DMS153 (cell line): ENCODE measurements at places on chromosomes 13 and 19.

GRCh38 chr13:43776006-43776405 is 10.8 kb downstream of the ENOX1 start:
- DNase-seq = no peak

DNA sequence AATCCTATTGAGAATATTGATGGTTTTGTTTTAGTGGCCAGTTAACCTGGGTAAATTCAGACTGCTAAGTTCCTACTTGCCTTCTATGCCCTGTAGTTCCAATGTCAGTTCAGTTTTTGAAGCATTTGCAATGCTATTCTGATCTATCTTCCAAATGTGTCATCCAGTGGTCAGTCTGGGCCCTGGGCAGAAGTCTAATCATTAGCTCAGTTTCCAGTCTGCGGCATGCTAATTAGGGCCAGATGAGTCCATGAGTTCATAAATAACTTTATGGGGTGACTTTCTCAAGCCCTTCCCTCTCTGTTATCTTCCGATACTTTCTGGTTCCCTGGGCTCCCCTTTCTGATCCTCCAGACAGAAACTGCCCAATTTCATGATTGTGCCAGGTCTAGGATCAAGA is 32.7 kb downstream of the FAM187B start:
- no peak for DNase-seq

- no peak for DNase-seq
Measured at GRCh38 chr13:85544756-85545155, 254.5 kb downstream of the SLITRK6 start.

GRCh38 chr19:45047188-45047797 is 8.4 kb downstream of the CLASRP start:
- DNase-seq = no peak

- no peak for DNase-seq
Measured at GRCh38 chr19:2549701-2550191, 73.8 kb downstream of the GADD45B start.

DNA sequence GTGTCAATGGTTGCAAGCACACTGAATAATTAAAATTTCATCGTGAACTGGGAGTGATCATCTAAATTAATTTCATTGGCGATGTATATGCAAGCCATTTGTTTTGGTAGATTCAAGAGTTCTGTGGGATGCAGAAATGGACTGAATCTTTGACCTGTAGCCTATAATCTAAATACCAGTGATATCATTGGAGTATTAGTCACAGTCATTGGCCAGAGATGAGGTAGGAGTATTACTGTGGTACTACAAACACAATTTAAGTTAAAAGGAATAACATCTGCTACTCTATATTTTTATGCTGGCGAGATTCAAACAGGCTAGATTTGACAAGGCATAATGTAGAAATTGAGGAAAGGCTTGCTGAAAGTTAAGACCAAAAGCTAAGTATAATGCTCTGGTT is 14.0 kb downstream of the FRY start:
- no peak for DNase-seq

DNA sequence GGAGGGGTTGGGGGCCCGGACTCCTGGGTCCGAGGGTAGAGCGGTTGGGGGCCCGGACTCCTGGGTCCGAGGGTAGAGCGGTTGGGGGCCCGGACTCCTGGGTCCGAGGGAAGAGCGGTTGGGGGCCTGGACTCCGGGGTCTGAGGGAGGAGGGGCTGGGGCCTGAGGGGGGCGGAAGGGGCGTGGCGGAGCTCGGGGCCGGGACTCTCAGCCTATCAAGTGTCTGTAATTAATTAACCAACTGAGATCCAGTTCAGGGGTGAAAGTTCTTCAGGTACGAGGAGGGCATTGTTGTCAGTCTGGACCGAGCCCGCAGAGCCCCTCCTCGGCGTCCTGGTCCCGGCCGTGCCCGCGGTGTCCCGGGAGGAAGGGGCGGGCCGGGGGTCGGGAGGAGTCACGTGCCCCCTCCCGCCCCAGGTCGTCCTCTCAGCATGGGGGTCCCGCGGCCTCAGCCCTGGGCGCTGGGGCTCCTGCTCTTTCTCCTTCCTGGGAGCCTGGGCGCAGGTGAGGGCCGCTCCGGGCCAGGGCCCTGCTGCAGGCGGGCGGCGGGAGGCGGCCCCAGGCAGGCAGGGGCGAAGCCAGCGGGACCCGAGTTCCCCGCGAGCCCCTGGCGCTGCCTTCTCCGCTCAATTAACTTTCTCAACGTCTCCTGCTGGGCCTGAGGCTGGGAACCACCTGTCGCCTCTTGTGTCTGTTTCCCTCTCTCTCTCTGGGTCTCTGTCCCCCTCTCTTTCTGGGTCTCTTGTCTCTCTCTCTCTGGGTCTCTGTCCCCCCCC is 697 bp downstream of the FCGRT start:
- DNase-seq = no peak

DNA sequence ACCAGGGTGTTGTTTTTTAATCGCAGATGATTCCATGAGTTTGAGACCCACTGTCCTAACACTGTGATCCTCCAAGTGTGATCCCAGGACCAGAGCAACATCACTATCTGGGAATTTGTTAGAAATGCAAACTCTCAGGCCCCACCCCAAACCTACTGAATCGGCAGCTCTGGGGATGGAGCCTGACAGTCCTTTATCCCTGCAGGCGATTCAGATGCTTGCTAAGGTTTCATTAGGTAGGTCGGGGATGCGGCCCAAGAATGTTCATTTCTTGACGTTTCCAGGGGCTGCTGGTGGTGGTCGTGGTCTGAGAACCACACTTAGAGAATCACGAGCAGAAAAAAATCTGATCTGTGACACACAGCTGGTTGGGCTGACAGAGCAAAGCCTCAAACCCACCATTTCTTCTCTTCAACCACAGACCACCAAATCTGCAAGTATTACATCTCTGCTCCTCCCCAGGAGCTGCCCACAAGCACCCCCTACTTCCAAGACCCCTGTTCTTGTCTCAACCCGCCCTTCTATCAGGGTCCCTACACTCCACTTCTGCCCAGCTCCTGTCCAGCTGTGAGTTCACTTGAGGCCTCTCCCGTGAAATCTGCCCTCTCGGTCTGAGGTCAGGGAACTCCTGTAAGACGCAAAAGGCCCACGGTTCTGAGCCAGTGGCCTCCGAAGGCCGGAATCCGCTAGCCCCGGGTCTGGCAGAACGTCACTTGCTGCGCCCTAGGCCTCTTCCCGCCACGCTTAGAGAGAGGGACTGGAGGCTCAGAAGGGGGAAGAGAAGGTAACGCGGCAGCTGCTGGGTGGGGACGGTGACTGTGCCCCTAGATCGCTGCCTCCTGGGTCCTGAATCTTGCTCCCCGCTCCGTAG is 1.1 kb upstream of the FARP1 start:
- DNase-seq = peak; percentile 32

GRCh38 chr19:18778826-18779495 is 12.1 kb downstream of the COMP start:
- DNase-seq = no peak

GRCh38 chr13:100306434-100306999 is 217.6 kb downstream of the PCCA start:
- no peak for DNase-seq

DNA sequence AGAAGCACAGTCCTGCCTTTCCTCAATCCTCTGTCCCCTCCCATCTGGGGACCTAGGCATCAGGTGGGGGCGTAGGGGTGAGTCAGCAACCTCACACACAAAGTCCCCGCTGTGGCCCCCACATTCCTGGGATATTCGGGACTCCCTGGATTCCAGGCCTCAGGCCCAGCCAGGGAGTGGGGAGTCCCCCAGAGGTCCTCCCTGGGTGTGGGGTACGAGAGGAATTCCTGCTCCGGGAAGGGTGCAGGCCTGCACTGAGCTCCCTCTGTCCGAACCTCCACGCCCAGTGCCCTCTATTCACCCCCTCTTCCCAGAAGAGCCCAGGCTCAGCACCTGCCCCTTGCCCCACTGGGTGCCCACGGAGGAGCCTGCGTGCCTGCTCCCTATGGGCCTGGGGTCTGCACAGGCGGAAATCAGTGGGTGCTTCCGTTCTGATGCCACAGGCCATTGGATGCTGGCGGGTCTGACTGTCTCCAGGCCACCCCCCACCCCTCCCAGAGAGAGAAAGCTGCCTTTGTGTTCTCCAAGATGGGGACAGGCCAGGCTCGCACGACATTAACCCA is 3.4 kb downstream of the CADM4 start:
- DNase-seq = no peak

- DNase-seq = no peak
Measured at GRCh38 chr13:99056381-99057014, 78.6 kb upstream of the DOCK9 start.

DNA sequence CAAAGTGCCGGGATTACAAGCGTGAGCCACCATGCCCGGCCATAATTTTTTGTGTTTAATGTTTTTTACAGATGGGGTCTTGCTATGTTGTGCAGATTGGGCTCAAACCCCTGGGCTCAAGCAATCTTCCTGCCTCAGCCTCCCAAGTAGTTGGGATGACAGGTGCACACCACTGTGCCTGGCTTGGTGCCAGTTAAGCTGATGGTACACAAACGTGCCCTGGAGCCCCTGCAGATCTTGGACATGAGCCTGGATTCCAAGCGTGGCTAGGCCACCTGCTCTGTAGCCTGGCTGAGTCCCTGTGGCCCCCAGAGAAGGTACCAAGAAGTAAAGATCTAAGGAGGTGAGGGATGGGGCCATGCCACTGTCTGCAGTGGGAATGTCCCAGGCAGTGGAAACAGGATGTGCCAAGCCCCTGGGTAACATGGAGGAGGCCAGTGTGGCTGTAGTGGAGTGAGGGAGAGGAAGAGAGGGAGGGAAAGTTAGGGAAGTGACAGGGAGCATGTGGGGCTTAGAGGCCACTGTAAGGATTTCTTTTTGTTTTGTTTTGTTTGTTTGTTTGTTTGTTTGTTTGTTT is 7.0 kb downstream of the PRODH2 start:
- DNase-seq = no peak

- DNase-seq = no peak
Measured at GRCh38 chr19:41321204-41321599, 11.2 kb downstream of the CCDC97 start.

DNA sequence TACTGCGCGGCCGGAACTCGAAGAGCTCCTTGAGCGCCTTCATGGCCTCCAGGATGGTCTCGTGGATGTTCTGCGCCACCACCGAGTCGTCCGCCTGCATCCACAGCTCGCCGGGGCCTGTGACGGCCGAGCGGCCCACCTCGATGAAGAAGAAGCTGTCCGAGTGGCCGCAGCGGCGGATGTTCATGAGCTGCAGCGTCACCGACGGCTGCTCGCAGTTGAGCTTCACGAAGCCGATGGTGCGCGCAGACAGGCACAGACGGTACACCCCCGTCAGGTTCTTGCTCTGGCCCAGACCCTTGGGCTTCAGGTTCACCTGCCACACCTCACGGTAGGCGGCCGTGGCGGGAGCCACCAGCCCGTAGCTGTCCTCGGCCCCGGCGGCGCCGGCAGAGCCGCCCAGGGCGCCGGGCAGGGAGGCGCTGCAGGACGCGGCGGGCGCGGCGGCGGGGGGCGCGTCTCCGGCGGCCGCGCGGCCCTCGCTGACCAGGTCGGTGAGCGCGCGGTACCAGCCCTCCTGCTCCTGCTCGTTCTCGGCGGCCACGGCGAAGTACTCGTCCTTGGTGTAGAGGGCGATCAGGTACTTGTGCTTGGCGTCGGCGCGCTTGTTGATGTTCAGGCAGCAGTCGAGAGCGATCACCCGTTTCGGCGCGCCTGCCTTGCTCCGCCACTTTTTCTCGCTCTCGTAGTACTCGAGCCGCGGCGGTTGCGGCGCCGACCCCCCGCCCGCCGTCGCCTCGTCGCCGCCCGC is 1.1 kb downstream of the IRS2 start:
- peak; percentile 20 for DNase-seq
